ENCODE measurements at places on chromosomes 7 and 10.

DNA sequence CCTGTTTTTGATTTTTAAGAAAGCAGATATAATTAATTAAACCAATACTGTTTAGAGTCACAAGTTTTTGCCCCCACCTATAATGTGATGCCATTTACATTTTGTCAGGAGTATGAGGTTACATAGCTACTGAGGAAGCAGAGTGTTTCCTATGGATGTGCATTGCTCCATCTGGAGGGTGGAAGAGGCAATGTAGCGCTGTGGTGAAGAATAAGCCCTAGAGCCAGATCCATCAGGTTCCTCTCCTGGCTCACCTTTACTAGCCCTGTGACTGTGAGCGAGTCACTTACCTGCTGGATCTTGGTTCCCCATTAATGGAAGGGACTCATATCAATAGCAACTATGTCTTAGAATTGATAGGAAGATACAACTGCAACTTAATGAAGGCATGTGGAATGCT lies 216.0 kb downstream of the GPAM start:
- no peak for DNase-seq

GRCh38 chr7:77575187-77575586 lies 38.1 kb downstream of the PTPN12 start:
- DNase-seq = no peak

- DNase-seq = peak; percentile 73
Measured at GRCh38 chr7:142438235-142438922, 180.5 kb upstream of the PRSS58 start.

DNA sequence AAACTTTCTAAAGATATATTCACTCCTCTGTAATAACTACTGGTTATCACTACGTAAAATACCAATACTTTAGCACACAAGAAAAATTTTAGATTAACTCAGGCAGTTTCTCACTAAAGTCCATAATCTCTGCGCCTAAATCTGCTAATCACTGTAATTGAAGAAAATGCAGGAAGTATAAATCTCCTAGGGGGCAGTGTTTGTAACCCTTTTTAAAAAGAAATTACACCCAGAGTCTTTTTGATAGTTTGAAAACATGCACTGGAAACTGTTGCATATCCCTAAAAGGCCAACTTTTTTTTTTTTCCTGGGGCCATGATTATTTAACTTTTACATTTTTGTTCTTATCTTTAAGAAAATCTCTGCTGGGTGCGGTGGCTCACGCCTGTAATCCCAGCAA lies 209.6 kb downstream of the KIAA1217 start:
- peak; percentile 17 for DNase-seq

DNA sequence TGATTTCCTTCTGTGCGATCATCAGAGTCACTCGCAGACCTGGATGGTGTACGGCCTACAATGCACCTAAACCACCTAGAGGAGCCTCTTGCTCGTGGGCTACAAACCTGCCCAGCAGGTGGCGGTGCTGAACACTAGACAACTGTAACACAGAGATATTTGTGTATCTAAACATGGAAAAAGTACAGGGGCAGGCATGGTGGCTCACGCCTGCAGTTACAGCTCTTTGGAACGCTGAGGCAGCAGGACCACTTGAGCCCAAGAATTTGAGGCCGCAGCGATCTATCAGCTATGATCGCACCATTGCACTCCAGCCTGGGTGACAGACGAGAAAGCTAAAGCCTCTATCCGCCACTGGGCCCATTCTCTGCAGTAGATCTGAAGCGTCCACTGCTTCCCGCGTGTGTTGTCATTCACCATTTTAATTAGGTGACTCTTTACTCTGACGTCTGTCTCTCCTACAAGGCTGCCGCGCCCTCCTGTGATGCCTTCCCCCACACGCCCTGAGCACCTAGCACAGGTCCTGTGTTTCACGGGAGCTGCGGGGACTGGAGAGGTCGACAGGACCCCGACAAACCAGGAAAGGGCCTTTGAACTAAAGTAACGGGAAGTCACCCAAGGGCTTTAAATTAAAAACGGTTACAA lies 774 bp downstream of the TUBGCP2 start:
- DNase-seq = peak; percentile 82

DNA sequence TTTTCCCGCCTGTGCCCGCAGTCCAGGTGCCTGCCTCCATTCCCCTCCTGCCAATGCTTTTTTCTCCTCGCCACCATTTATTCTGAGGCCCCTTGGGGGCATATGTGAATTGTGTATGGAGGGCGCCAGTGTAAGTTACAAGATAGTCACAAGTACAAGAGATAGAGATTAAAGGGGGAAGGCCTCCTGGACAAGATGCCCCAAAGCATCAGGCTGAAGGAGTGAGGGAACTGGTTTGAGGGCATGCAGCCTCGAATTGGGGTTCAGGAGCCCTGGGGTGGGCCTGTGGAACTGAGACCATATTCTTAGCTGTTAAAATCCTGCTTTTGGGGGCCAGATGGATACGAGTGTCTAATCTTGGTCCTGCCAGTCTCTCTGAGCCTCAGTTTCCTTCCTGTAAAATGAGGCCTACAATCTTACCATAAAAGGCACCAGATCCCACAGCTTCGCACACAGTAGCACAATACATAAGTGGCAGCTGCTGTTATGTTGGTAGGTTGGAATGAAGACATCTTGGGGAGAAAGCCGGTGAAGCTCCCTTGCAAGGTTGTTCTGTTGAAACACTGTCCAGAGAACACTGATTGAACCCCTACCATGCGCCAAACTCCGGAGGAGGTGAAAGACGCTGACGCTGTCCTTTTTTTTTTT lies 545 bp upstream of the COMTD1 start:
- no peak for DNase-seq

DNA sequence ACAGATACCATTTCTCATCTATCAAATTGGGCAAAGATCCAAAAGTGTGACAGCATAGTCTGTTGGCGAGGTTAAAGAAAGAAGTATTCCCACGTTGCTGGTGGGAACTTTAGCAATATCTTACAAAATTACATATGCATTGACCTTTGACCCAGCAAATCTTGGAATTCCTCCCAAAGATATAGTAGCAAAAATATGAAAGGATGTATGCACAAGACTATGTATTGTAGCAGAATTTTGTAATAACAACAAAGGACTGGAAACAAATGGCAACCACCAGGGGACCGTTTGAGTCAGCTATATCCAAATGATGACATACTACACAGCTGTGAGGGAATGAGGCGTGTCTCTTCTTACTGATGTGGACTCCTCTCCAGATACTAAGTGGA lies 50.2 kb downstream of the KCNH2 start:
- no peak for DNase-seq

DNA sequence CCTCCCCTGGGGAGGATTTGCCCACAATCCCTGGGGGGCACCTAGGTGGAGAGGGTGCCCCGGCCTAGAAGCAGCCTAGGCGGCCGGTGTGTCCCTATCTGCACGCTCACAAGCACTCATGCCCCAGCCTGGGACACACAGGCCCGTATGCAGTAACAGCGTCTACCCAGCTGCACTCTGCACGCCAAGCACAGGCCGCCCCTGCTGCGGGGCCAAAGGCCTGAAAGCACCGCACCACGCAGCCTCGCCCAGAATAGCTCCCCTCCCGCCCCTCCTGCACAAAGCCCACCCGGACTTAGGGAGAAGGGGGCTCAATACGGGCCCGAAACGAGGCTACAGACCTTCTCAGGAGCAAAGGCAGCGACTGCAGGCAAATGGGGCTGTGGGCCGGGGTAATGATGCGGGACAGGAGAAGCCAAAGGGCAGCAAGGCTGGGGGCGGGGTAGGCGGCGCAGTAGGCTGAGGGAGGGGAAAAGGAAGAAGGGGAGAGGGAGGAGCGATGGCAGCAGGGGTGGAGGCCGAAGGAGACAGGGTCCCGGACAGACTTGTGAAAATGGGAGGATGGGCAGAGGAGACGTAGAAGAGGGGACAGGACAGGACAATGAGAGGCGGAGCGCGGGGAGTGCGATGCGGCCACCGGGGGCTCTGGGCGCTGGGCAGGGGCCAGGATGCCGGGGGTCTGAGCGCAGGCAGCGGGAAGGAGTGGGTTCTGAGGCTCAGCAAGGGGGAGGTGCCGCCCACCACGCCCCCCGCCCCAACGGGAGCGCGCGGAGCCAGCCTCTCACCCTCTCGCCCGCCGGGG lies 544 bp downstream of the GPRIN2 start:
- no peak for DNase-seq

DNA sequence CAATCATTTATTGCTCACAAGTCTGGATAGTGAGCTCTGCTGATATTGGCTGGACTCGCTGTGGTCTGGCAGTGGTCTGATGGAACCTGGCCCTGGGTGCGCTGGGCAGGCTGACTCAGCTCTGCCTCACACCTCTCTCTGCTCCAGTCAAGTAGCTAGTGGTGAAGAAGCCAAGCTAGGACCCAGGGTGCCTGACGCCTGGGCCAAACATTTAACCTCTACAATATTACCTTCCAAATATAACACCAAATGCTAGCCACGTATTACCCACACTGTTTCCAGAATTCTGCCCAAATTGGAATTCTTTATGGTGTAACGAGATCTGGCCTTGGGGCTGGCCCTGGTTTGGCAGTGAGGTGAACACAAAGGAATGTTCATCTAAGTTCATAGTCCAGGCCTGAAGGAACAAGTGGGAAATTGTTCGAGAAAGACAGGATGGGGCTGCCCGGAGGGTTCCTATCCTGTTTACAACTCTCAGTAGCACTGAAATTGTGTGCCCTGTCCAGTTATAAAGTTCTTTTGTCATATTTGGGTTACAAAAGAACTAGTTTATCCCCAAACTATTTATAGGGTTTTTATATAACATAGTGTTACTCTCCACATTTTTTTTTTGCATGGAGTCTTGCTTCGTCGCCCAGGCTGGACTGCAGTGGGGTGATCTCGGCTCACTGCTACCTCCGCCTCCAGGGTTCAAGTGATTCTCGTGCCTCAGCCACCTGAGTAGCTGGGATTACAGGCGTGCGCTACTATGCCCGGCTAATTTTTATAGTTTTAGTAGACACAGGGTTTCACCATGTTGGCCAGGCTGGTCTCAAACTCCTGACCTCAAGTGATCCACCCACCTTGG lies 16.3 kb downstream of the OR2AE1 start:
- DNase-seq = peak; percentile 93

DNA sequence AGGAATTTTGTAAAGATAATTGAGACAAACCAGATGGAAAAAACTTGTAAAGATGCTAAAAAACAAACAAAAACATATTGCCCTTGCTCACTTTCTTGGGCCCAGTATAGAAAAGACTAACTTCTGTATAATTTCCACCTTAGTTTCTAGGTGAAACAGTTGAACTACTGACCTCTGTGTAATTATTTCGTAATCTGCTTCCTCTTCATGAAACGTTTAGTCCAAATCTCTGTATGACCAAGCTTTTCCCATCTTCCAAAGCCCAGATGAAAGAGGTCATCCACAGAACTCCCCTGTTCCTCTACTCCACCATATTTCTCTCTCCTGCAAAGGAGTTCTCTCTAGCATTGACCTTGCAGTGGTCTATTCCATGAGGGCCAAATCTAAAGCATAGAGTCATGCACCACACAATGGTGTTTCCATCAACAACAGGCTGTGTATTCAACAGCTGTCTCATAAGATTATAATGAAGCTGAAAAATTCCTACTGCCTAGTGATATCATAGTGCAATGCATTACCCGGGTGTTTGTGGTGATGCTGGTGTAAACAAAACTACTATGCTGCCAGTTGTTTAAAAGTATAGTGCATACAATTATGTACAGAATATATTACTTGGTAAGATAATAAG lies 647.6 kb downstream of the TNS3 start:
- no peak for DNase-seq

- no peak for DNase-seq
Measured at GRCh38 chr7:107059468-107059867, 15.0 kb downstream of the PRKAR2B start.

DNA sequence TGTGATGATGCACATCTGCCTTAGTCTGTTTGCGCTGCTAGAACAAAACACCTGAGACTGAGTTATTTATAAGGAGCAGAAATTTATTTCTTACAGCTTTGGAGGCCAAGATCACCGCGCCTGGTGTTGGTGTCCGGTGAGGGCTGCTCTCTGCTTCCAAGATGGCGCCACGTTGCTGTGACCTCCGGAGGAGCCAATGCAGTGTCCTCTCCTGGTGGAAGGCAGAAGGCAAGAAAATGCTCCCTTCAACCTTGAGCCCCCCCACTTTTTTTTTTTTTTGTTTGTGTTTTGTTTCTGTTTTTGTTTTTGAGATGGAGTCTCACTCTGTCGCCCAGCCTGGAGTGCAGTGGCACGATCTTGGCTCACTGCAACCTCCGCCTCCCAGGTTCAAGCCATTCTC lies 16.0 kb upstream of the ACTR3B start:
- no peak for DNase-seq

GRCh38 chr10:4776234-4776638 lies 49.8 kb upstream of the AKR1E2 start:
- DNase-seq = no peak

- DNase-seq = peak; percentile 73
Measured at GRCh38 chr10:61943674-61944378, 42.3 kb downstream of the ARID5B start.

GRCh38 chr7:13991791-13992595 lies 2.5 kb upstream of the ETV1 start:
- no peak for DNase-seq

DNA sequence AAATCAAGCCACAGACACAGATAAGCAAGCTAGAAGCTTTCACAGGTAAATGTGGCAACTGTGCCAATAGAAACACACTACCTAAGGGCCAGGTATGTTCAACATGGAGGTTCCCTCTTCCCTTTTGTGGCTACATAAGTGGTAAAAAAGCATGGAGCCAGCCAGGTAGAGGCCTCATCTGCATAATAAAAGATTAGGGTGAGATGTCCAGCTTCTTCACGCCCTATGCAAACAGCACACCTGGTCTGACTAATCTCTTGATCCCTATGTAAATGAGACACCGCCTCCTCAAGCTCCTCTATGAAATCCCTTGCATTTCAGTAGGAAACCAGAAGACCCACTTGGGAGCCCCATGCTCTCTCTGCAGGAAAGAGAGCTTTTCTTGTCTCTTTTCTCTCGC lies 282.2 kb downstream of the NEBL start:
- DNase-seq = no peak

DNA sequence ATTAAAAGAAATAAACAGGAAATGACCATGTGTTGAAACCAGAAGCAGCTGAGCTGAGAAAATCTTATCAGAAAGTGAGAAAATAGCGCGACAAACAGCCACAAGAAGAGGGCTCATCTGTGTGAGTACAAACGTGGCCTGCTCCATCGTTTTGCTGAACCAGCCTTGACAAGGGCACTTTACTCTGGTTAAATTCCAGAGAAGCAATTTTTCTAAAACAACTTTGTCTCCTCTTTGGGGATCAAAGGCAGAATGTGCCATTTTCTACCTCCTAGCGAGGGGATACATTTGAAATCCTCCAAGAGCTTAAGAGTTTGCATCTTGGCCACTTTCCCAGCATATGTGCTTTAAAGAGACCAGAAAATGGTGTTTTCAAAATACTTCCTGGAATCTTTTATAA lies 51.3 kb upstream of the VIPR2 start:
- DNase-seq = no peak

GRCh38 chr10:122307669-122308416 lies 36.7 kb downstream of the BTBD16 start:
- peak; percentile 96 for DNase-seq
